Placental epithelial cell (primary cell): ENCODE measurements at places on chromosomes 12 and 14. TPM values are rescaled to one million over a fixed set of nuclear protein-coding genes. Genes with fewer than 3 reads are reported as not detected.

The TRAFD1 gene
- 31.8 and 40.0 TPM in 2 replicates for total RNA-seq

The SYNE2 gene
- 51.6 and 66.0 TPM in 2 replicates for total RNA-seq

The KLRD1 gene
- total RNA-seq: 0.43 and 1.6 TPM in 2 replicates

The DNAI7 gene
- 0.22 and 0.39 TPM in 2 replicates for total RNA-seq

The KLHL33 gene
- under 0.01 TPM in 1 of 2 replicates, not detected in the other for total RNA-seq

The POTEG gene
- total RNA-seq: not detected in 2 replicates

The IL26 gene
- not detected in 2 replicates for total RNA-seq

The TAS2R14 gene
- 2.5 and 2.7 TPM in 2 replicates for total RNA-seq

The CLEC1A gene
- total RNA-seq: 32.2 and 37.5 TPM in 2 replicates

The COCH gene
- 0.11 and 0.39 TPM in 2 replicates for total RNA-seq

The SLC10A1 gene
- not detected in 2 replicates for total RNA-seq

The MYO1H gene
- 0.76 and 1.2 TPM in 2 replicates for total RNA-seq

The GLTP gene
- 25.5 and 47.1 TPM in 2 replicates for total RNA-seq

The SYT1 gene
- under 0.01 and 0.54 TPM in 2 replicates for total RNA-seq

The WNT1 gene
- total RNA-seq: 0.11 TPM in 1 of 2 replicates, not detected in the other

The PITPNM2 gene
- total RNA-seq: 11.7 and 18.8 TPM in 2 replicates

The MMP17 gene
- 1.2 and 2.0 TPM in 2 replicates for total RNA-seq

The ACOT4 gene
- total RNA-seq: 0.39 and 3.9 TPM in 2 replicates

The TAS2R8 gene
- total RNA-seq: not detected in 2 replicates

The CPNE6 gene
- total RNA-seq: not detected in 2 replicates

The FGF6 gene
- not detected in 2 replicates for total RNA-seq

The CLEC9A gene
- not detected in 2 replicates for total RNA-seq

The FSCB gene
- under 0.01 and 0.11 TPM in 2 replicates for total RNA-seq

The GPRC5D gene
- total RNA-seq: 0.22 TPM in 1 of 2 replicates, not detected in the other

The MYG1 gene
- 42.8 and 49.6 TPM in 2 replicates for total RNA-seq

The EIF2S3B gene
- total RNA-seq: 1.2 and 8.7 TPM in 2 replicates

The SLC17A8 gene
- not detected in 2 replicates for total RNA-seq

The SOX5 gene
- 1.1 TPM in 1 of 2 replicates, not detected in the other for total RNA-seq

The OR4M1 gene
- not detected in 2 replicates for total RNA-seq

The LTBR gene
- total RNA-seq: 86.0 and 172 TPM in 2 replicates

The PLEKHH1 gene
- total RNA-seq: 1.2 and 1.4 TPM in 2 replicates

The PTPRB gene
- total RNA-seq: under 0.01 and 1.1 TPM in 2 replicates

The GPR162 gene
- total RNA-seq: 0.11 and 3.1 TPM in 2 replicates
